ENCODE measurements at places on chromosomes 7 and 10.

GRCh38 chr10:131872827-131873375, 27.9 kb upstream of the PPP2R2D start:
- DNase-seq: no peak

GRCh38 chr10:69096045-69096444, 8.1 kb downstream of the SRGN start:
- no peak for DNase-seq

DNA sequence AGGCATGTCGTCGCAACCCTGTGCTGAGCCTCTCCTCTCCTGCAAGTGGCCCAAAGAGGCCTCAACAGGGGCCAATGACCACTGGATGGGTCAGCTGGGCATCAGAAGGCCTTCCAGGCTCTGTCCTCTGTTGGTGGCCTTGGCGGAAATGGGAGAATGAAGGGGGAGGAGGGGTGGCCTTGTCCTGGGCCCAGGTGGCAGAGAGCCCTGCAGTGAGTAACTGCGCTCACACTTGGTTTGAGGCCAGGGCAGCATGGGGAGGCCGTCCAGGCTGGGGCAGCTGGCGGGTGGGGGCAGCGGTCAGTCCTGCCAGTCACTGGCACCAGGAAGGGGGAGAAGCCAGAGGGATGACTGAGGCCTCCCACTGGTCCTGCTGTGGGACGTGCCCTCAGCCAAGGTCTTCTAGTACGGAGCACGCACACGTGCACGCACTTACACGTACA, 59.8 kb downstream of the LHPP start:
- DNase-seq: no peak

DNA sequence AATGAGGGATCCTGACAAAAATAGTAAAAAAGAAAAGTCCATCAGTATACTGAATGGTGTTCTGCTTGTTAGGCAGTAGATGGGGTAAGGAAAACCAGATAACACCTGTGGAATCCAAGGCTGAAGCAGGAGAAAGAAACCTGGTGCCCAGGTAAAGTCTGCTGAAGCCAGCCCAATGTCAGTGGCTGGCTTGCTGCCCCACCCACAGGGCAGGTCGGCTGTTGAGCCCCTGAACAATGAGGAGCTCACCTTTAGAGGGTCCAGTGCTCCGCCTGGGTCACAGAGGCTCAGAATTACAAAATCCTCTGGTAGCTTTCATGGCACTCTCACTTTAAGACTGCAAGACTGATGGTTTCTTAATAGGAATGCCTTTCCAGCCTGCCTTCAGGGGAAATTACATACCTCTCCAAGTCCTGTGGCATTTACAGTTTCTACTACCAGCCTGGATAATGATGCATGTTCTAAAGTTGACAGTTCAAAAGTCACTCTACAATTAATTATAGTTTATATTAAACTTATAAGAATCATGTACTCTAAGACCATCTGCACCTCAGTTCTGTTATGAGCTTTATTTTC, 23.8 kb downstream of the DHX32 start:
- DNase-seq: no peak

DNA sequence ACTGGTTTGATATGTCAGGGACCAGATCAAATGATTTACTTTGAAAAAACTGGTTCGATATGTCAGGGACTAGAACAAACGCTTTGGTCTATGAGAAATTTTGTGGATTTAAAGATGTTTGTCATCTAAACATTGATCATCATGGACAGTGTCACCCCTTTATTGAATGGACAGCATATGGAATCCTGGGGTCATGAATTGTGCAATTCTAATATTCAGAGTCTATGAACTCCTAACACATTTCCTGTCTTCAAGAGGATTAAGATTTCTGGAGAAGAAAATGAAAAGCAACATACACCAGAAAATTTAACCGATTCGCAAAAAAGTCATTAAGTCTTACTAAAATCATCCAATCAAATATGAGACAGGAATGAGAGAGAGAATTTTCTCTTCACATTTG, 106.4 kb upstream of the FAM133B start:
- DNase-seq: no peak

- DNase-seq: no peak
Measured at GRCh38 chr7:116812860-116813259, 49.5 kb upstream of the CAPZA2 start.
